ENCODE measurements at places on chromosomes 12 and 14. TPM values are rescaled to one million over a fixed set of nuclear protein-coding genes. Genes with fewer than 3 reads are reported as not detected.
A peak's percentile ranks its signal among the peaks of the same experiment; 100 is the strongest.

Gene NOP9
- total RNA-seq, result 5.0 TPM

Gene SLC2A13
- total RNA-seq, result 12.8 TPM

Gene KRT8
- 46.2 TPM for total RNA-seq

Gene MDM2
- 124 TPM for total RNA-seq

Gene TGFB3
- total RNA-seq, result 28.8 TPM

Gene SCN8A
- total RNA-seq, result 3.0 TPM

Gene SLCO1C1
- total RNA-seq, result 1.6 TPM

DNA sequence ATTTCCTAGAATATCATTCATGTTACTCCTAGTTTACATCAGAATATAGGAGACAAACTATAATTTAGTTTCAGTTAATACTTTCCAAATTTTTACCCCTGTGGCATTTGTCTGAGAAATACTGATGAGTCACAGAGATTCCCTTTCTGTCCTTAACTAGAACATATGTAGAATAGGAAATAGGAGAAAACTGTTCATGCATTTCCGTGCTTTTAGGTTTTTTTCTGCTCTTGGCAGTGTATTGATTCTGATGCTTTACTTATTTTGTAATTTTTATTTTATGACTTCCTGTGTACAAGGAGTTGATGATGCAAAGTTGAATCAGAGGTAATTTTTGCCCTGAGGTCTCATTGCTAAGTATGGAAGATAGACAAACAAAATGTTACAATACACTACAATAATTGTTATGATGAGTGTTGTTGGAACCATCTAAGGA, 23.0 kb downstream of the MNAT1 start:
- no peak overlapping the region for H3K27ac ChIP-seq
- H3K4me1 ChIP-seq, result no peaks in the 10 kb centered on the region
- DNase-seq, result no peak
- no peaks in the 10 kb centered on the region for H3K27me3 ChIP-seq
- no peaks in the 10 kb centered on the region for H3K36me3 ChIP-seq
- no peak overlapping the region for H3K4me3 ChIP-seq

- DNase-seq, result no peak
- H3K27me3 ChIP-seq, result no peaks in the 10 kb centered on the region
- H3K4me3 ChIP-seq, result no peak overlapping the region
- no peaks in the 10 kb centered on the region for H3K36me3 ChIP-seq
- no peak overlapping the region for H3K27ac ChIP-seq
These were observed 53.2 kb downstream of the KCNK10 start for GRCh38 chr14:88269806-88270420.

DNA sequence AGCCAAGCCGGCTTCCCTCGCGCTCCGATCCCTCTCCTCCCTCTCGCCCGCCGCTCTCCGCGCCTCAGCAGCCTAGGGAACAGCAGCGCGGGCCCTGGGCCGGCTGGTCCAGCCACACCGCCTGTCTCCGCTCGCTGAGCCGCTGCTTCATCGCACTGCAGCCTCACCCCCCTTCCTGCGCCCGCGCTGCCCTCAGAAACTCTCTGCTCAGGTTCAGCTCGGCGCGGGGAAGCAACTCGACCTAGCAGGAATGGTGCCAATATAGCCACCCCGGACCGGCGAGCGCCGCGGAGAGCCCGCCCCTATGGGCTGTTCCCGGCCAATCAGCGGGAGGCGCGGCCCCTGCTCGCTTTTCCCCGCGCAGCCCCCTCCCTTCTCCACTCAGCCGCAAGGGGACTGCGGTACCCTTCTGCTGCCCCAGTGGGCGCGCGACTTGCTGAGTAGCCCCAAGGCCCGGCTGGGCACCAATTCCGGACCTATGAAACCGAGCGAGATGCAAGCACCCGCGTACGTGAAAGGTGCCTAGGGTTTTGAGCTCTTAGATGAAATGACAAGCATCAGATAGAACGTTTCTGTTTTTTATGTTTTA, at the start of gene ADAMTS20:
TSS of gene ADAMTS20 (minus strand) at position 233 of the 589 bp plus-strand sequence. CDS start 282 bp downstream, outside the sequence.
- no peaks in the 10 kb centered on the region for H3K36me3 ChIP-seq
- H3K27ac ChIP-seq, result no peak within 1 kb of the TSS
- DNase-seq, result no peak
- H3K27me3 ChIP-seq, result no peaks in the 10 kb centered on the region
- no peak within 1 kb of the TSS for H3K4me3 ChIP-seq
- no peaks in the 10 kb centered on the region for H3K4me1 ChIP-seq

GRCh38 chr12:17134315-17134714, 528.4 kb upstream of the LMO3 start:
- DNase-seq, result no peak
- no peaks in the 10 kb centered on the region for H3K36me3 ChIP-seq
- no peak overlapping the region for H3K27ac ChIP-seq

DNA sequence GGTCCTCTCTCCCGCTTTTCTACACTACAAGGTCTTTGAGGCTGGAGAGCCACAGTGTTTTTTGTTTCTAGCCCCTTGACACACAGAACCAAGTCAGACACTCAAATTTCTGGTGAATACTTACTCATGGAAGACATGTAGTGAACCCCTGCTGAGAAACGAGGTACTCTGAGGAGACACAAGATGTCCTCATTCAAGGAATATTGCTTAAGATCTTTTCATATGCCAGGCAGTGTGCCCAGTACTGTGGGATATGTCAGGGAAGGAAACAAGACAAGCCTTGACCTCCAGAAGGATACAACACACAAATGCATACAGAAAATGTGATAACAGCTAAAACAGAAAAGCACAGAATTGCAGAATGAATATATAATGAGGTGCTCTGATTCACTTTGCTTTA, 75.9 kb downstream of the TMTC1 start:
- H3K4me3 ChIP-seq, result no peak overlapping the region
- no peaks in the 10 kb centered on the region for H3K36me3 ChIP-seq
- H3K27ac ChIP-seq, result no peak overlapping the region
- H3K27me3 ChIP-seq, result no peaks in the 10 kb centered on the region
- DNase-seq, result no peak
- no peaks in the 10 kb centered on the region for H3K4me1 ChIP-seq

GRCh38 chr14:26597071-26597588, 703 bp downstream of the NOVA1 start:
- peak overlapping the region; percentile 88 for H3K4me3 ChIP-seq
- no peaks in the 10 kb centered on the region for H3K4me1 ChIP-seq
- no peaks in the 10 kb centered on the region for H3K36me3 ChIP-seq
- DNase-seq, result peak; percentile 37

DNA sequence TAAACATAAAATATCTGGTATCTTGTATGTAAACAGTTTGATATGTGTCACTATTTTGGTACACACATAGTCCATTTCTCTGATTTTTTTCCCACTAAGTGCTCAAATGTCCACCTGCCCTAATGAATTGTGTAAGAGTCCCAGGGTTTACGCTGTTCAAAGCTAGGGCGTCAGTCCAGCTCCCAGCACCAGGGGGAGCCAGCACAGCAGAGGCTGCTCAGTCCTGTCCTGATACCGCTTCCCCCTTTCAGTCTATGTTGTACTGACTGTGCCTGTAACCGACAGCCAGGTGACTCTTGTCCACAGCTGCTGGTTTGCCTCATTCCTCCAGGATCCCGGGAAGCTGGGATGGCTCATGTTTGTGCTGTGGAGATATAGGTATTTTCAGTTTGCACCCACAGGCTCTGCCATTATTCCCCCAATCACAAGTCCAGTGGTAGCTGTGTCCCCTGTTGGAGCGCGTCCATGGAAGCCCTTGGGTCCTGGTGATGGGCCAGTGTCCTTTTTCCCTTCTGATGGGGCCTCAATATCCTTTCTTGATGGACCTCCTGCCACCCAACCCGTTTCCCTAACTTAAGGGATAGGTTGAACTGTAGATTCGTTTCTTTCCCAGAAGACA, 242.0 kb downstream of the NEDD1 start:
- no peak overlapping the region for H3K4me3 ChIP-seq
- H3K27ac ChIP-seq, result no peak overlapping the region
- no peaks in the 10 kb centered on the region for H3K36me3 ChIP-seq
- H3K27me3 ChIP-seq, result no peaks in the 10 kb centered on the region
- no peak for DNase-seq
